Activated T-cell treated with anti-CD3 and anti-CD28 coated beads, Interleukin-2, amount 50 U/mL, for 4 hours (primary cell): ENCODE measurements at places on chromosomes 6 and 20.

DNA sequence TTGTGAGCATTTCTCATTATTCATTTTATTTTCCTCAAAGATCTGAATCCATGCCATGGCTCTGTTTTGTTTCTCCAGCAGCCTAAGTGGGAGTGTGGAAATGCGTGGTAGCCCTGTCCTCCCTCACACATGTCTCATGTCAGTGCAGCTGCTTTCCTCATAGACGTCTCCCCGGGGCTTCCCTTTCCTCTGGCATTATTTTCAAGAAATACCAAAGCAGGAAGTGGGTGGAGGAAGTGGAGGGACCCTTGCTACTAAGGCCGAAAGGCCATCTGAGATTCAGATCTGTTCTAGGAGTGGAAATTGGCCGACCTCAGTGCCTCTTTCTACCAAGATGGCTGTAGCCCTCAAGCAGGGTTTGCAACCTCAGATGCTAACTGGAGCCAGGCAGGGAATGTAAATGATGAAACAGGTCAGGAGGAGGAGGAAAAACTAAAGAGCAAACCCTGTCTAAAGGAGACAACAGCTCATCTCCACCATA, 420.9 kb upstream of the PLCB4 start:
- no peak for DNase-seq

DNA sequence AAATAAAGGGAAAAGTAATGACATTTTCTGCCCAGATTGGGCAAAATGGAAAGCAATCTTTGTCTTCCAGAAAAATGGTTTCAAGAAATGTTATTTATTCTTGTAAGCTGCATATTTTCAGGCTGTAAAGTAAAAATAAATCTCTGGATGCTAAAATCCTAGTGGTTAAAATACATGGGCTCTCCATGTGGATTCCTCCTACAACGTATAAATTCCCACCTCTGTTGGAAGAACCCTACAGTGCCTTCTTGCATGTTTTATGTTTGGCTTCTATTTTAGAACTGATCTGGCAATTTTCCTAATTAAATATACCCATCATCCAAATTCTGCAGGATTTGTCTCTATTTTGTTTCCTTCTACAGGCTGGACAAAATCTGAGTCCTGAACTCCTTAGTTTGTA, 528.9 kb downstream of the COL12A1 start:
- DNase-seq: no peak

DNA sequence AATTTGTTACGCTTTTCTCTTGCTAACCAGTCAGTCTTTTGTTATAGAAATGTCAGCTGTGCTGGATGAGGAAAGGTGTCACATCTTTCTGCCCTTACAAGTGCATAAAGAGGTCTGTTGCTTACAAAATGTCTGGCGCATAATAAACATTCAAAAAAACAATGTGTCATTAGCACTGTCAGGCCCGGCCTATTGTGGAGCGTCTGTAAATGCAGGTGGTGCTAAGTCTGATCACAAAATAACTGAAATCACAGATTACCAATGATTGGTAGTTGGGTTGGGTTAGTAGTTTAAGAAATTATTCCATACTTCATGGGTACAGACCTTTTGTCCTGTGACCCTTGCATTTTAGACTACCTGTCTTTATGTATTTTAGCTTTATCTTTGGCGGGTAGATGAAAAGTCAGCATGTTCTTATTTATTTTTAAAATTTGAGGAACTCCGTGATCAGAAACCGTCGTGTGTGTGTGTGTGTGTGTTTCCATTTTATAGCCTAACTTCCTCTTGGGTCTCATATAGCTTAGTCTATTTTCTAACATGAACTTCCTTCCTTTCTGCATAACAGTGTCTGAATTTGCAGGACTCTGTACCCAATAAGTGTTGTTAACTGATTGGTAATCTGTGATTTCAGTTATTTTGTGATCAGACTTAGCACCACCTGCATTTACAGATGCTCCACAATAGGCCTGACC, 88.1 kb upstream of the IFNGR1 start:
- no peak for DNase-seq

DNA sequence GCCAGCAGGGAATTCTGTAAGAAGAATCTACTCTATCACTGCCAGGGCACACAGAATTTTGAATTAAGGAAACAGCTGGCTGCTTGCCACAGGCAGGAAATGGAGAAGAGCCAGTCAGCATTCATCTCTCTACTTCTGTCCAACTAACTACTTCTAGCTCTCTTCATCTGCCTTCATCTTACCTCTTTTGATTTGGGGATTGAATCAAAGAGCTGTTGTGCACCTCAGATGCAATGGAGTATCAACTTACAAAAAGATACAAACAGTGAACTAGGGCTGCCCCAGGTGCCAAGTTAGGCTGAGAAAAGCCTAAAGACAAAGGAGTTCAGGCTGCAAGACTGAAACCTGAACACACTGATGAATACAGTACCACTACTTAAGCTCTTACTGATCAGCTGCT, 82.0 kb downstream of the PTPRK start:
- DNase-seq: no peak

GRCh38 chr6:119768201-119768600, 418.6 kb upstream of the MAN1A1 start:
- no peak for DNase-seq

DNA sequence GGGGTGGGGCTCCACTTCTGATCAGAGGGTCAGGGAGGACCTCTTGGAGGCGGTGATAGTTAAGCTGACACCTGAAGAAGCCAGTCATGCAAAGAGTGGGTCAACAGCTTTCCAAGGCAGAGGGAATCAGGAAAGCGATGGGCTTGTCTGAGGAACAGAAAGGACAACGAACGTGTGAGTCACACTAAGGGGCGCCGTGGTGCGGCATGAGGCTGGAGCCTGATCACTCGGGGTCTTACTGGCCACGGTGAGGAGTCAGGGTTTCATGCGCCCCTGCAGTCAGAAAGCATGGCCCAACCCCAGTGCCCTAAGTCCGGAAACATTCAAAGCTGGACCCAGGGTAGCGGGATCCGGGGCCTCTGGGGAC, 50.6 kb upstream of the SLC32A1 start:
- DNase-seq: no peak

DNA sequence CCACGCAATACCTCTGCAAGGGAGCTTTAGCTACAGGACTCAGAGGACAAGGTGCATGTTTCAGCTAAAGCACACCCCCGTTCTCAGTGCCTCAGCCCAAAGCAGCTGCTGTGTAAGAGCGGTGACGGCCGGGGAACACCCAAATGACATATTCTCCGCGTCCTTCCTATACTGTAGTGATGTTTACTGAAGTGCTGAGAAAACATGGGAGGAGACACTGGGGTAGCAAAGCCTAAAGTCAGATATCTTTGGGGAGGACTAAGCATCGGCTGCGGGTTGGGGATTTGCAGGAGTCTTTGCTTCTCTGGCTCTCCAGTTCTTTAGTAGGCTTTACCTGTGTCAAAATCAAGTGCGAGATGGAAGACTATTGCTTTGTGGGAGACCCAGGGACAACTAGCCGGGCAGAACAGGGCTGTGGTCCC, 1.7 kb downstream of the SLC22A23 start:
- peak; percentile 24 for DNase-seq

DNA sequence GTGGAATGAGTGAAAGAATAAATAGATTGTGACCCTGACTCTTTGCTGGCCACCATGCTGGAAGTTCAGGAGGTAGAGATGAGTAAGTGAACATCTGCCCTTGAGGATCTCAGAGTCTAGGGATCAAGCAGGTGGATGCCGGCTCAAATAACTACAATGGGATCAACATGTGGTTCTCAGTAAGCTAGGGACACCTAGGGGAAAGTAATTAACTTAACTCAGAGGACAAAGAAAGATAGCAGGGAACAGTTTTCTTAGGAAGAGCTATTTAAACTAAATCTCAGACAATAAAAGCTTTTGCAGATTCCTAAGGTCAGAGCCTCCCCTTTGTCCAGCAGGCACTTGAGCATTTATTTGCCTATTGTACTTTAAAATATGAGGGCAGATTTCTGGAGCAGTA, 29.1 kb downstream of the SLC13A3 start:
- DNase-seq: no peak

DNA sequence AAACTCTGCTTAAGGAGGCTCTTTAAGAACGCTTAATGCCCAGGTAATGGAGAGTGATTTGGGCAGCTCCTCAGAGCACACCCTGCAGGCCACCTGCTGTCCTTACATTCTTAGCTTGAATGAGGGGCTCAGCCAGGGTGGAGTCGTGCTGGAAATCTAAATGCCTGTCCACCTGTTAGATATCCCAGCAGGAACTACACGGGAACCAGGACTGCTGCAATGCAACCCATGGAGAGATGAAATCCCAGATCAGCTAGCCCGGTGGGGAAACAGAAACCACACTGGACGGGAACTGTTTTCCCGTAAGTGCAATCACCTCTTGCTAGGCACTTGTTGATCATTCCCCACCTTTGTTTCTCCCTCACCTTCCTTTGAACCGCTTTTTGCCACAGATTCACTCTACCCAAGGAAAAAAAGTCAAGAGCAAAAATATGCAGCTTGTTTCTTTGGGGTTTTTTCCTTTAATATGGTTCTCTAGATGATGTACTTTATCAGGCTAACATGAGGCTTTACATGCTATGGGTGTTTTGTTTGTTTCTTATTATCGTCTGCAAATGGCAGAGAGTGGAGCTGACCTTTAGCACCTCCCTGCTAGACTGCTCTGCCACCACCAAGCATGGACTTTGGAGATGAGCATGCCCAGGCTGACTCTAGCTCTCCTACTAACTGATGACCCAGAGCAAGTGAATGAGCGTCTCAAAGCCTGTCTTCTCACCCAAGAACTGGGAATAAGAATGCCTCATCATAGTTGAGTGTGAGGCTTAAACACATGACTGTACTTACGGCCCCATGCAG, 125.9 kb upstream of the TNFAIP3 start:
- no peak for DNase-seq

- DNase-seq: no peak
Observed at GRCh38 chr6:136920671-136921380, 1.3 kb upstream of the SLC35D3 start.

- no peak for DNase-seq
Observed at GRCh38 chr6:14055541-14055940, 62.0 kb upstream of the CD83 start.

DNA sequence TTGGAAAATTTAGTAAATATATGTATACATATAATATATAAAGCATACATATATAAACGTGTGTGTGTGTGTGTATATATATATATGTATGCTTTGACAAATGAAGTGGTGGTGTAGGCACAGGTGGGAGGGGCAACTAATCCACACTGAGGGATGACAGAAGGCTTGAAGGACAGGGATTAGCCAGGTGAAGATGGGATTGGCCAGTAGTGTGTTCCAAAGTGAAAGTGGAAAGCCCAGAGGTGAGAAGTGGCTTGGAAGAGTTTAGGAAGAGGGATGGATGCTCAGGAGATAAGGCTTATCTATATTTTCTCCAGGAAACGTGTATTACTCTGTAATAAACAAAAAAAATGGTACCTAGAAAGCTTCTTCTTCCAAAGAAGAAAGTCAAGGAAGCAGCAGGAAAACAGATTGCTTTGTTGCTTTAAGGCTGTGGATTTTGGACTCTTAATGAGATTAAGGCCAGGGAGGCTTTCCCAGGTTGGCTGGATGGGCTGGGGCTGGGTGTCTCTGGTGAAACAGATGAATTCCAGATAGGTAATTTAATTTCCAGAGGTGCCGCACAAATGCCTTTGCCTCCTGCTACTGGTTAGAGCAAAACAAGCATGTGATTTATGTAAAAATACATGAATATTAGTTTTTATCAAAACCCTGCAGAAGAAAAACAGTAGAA, 63.9 kb downstream of the JARID2 start:
- no peak for DNase-seq

DNA sequence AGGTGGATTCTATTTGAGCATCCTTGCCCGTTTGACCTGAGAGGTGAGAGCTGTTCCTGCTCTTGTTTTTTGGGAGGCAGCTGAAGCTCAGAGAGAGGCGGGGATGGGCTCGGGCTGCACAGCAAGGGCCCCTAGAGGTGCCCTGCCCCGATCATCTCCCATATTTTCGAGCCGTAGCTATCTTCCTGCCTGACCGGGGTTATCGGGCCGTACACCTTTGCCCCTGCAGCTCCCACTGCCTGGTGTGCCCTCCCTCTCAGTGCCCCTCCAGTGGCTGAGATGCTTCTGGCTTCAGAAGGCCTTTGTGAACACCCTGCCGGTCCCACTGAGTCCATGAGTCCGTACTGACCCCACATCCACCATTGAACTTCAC, 6.7 kb downstream of the SRC start:
- no peak for DNase-seq

GRCh38 chr20:2405693-2406065, 25.0 kb downstream of the TGM6 start:
- DNase-seq: no peak

DNA sequence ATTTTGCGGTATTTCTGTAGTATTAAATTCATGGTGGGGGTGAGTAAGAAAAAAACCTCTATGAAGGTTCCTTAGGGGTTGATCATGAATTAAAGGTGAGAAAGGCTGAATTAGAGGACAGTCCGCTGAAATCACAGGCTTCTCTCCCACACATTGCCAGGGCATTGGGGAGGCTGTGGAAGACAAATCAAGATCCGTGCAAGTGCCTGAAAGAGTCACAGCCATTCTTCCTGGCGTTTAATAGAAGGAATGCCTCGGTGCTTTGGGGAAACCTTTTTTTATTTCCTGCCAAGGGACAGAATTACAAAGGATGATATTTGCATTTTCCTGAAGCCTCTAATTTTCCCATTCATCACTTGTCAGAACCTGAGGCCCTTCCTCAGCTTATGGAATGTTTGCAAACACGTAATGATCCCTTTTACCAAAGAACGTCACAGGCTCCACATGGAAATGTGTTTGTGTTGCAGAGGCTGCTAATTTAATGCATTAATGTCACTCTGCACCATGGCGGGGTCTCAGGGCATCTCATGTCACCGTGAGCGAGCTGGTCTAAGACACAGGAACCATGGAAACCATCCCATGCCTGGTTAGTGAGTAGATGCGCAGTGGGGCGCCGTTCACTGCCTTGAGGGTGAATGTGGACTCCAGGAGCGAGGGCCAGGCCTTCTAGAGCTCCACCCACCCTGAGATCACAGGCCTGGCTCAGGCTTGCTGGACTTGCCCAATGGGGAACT, 185.9 kb upstream of the SULF2 start:
- DNase-seq: no peak

DNA sequence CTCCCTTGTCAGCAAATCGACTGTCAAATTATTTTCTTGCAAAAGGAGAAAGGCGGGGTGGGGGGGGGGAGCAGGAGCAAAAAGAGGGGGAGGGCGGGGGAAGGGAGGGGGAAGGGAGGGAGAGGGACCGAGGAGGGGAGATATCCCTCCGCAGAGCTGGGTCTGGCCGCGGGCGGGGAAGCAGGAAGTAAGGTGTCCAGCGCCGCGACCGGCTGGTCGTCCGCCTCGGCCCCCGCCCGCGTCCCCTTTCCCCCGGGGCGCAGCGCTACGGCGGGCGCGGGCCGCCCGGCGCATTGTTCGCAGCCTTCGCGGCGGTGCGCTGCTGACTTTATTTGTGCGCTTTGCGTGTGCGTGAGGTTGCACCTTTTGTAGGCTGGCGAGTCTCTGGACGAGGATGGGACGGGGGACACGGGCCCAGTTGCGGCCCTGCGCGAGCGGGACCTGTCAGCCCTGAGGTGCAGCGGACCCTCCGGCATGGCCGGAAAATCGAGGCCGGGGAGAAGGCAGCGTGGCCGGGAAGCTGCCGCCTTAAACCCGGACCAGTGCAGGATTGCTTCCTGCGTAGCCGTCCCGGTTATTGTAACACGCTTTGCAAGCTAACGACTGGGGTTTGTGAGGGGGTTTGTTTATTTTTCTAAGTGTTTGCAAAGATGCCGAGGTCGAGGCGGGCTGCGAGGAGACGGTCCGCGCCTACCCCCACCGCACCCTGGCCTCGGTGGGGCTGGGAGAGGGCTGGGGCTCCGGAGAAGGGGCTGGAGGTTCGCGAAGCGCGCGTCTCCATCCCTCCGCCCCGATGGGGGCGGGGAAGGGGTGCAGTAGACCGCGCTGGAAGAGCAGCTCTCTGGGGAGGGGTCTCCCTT, 675 bp upstream of the TRERF1 start:
- peak; percentile 20 for DNase-seq
